ENCODE measurements at places on chromosomes 5 and 9.

DNA sequence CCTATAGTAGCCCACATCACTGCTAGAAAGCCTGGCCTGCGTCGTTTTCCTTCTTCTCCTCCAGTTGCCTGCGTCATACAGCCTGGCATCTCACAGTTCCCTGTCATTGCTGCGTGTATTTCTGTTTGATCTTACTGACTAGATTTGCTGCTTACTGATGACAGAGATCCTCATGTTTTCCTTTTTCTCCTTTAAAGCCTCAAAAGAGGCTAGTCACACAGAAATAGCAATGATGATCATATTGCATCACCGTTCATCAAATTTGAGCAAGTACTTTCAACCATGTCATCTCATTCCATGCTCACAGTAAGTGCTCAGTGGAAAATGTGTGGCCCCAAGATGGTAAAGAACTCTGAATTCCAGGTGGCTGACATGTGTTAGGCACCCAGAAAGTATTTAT is 76.8 kb downstream of the MVB12B start:
- DNase-seq = no peak

DNA sequence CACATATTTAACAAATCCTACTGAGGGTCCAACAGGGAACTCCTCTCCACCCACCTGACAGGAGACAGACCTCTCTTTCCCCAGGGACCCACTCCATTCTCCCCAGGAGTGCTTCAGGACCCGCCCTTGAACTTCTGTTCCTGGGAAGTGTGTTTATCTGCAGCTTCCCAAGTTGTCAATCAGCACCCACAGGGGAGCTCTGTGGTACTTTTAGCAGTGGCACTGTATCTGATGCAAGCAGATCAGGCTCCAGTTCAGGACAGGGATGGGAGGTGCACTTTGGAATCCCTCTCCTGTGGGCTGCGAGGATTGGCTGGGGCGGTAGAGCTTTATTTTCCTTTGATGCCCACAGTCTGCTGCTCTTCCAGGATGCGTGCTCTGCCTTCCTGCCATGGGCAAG is 8.7 kb downstream of the GALNT10 start:
- no peak for DNase-seq

DNA sequence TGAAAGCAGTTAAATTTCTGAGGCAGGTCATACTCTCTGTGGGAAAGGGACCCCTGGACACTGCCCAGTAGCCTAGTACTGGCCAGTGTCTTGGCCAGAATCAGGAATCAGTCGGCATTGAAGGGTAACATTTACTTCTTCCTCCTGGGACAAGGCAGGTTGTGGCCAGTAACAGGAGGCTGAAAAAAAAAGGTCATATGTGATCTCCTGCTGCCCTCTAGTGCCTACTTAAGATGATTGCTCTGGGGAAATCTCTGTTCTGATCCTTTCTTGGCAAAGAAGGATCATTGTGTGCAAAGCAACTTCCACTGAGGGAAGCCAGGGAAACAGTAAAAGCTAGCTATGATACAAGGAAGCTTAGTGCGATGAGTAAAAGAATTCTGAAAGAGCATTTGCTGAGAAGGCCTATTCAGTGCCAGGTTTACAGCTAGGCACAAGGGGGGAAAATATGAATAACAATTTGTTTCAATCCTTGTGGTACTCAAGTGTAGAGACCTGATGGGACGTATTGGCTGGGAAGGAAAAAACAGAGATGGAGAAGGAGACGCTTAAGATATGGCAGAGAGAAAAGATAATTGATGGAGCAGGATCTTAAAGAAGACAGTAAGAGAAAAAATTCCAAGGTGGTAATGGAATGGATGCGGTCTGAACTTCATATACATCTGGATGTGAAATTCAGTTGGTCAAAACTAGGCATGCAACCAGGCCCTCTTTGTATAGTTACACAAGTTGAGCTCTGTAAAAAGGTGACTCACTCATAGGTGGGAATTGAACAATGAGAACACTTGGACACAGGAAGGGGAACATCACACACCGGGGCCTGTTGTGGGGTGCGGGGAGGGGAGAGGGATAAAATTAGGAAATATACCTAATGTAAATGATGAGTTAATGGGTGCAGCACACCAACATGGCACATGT is 25.8 kb upstream of the TRIM32 start:
- DNase-seq = no peak

DNA sequence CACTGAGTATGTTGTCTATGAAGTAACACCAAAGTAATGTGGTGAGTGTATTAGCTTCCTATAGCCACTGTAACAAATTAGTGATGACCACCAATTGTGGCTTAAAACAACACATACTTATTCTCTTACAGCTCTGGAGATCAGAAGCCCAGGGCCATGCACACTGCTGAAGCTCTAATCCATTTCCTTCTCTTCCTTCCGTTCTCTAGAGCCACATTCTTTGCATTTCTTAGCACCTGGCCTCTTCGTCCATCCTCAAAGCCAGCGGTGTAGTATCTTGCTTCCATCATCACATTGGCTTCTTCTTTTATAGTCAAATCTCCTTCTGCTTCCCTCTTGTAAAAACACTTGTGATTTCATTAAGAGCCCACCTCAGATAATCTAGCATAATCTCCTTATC is 230.3 kb upstream of the RFX3 start:
- DNase-seq = no peak
